T-helper 17 cell (primary cell): ENCODE measurements at places on chromosomes 6 and 20.

DNA sequence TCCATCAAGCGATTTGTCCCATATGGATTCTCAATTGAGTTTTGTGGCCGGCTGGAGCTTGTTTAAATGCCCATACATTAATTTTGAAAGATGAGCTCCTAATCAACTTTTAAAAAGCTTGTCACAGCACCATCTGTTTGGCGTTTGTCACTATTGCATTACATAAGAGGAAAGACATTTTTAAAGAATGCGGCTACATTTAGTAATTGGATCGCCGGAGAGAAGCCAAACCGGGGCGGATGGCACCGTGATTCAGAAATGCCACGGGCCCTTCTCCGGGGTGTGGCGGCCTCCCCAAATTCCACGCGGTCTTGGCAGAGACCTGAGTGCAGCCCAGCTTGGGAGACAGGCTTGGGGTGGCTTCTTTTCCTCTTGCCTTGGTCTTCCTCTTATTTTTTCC lies 67.7 kb upstream of the ZNFX1 start:
- DNase-seq, result no peak

GRCh38 chr20:11032611-11033010 lies 358.8 kb upstream of the JAG1 start:
- no peak for DNase-seq

DNA sequence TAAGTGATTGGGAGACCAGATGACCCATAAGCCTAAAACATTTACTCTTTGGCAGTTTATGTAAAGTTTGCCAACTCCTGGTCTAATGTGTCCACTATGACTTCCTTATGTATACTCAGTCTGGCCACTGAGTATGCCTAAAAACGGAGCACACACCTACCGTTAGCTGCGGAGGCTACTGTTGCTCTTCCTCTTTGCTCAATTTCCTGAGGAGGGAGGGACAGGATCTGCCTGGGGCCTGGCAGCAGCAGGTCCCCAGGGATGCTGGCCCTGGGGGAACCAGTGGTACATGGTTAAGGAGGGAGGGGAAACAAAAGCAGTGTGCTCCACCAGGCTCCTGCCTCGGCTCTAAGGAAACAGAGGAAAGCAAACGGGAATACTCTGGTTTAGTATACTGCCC lies 113.5 kb downstream of the CDYL start:
- no peak for DNase-seq

DNA sequence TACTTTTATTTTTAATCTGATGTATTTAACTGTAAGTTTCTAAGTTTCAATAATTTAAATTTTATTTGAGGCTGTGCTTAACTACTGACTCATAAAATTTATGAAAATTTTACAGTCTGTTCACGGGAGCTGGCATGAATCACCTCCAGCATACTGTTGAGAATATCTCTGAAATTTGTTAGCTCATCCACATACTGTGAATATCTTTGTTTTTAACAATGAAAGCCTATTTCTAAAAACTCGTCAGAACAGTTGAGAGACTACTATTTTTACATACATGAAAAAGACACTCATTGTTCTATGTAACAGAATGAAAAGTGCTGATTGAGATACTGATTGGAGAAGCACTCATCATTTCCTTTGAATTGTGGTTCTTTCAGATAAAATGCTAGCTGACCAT lies 749.3 kb downstream of the TENT5A start:
- no peak for DNase-seq

DNA sequence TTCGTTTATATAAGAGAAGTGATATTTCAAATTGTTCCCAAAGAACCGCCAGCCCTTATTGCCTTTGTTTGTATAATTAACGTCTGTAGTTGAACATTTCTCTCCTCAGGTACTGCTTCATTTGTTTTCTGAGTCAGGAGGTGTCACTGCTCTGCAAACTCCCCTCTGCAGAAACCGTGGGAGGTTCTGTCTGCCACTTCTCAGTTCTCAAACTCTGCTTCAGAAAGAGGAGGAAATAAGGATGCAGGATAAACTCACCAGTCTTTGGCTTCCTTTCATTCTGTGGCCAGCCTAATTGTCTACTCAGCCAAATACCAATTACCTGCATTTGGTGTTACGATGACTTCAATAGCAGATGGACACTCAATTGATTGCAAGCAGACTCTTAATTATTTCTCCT lies 149.8 kb downstream of the PAK5 start:
- no peak for DNase-seq

- no peak for DNase-seq
Observed at GRCh38 chr6:95690328-95690727, 113.0 kb downstream of the MANEA start.

DNA sequence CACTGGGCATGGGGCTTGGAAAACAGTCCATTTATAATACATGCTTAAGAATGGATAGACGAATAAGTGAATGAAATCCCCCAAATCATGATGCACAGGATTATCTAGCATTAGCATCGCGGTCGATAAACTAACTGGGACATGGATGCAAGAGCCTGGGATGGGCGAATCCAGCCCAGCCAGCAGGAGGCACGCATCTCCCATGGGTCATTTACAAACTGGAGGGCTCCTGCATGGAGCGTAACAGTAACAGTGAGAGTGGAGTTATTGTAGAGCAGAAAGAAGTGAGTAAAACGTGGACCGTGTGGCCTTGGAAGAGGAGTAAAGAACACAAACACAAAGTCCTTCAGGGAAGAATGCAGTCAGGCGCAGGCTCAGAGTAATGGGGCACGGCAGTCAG lies 136.5 kb downstream of the AGPAT4 start:
- DNase-seq, result no peak

DNA sequence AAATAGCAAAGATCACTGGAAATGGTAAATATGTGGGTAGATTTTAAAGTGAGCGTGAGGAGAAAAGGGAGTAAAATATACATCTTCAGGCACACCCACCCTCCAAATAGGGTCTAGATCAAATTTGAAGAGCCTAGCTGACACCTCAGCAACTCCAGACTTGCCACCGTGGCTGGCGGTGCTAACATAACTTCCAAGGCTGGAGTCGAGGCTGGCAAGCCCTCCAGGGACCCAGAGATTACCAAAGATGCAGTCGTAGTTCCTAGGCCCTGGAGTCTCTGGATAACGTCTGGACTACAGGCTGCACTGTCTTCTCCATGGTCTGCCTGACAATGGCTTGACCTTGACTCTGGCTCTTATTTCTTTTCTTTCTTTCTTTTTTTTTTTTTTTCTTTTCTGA lies 22.5 kb downstream of the TUBB2B start:
- no peak for DNase-seq

DNA sequence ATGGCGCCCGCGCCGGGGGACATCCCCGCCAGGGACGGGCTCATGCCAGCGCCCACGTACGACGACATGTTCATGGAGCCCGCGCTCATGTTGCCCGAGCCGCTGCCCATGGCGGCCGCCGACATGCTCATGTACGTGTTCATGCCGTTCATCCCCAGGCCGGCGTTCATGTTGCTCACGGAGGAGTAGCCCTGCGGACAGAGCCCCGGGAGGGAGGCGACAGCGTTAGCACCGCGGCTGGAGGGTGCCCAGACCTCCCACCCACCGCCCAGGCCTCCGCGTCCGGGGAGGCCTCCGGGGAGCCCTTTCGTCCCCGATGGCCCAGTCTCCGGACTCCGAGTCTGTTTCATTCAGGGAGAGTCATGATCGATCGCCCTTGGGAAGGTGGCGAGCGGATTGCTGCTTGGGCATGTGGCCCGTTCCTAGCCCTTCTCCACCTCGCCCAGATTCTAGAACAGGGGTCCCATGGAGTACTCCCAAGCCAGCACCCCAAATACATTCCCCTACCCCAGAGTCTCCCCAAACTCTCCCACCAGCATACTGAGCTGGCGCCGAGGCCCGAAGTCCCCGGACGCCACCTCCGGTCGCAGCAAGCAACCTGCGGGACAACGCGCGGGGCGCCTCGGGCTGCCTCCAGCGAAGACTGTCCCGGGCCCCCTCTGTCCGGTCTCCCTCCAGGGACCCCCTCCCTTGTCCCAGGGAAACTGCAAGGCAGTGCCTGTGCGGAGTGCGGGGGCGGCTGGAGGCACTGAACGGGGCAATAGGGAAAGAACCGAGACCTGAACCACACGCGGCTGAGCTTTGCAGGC lies 1.2 kb downstream of the FOXA2 start:
- DNase-seq, result no peak

DNA sequence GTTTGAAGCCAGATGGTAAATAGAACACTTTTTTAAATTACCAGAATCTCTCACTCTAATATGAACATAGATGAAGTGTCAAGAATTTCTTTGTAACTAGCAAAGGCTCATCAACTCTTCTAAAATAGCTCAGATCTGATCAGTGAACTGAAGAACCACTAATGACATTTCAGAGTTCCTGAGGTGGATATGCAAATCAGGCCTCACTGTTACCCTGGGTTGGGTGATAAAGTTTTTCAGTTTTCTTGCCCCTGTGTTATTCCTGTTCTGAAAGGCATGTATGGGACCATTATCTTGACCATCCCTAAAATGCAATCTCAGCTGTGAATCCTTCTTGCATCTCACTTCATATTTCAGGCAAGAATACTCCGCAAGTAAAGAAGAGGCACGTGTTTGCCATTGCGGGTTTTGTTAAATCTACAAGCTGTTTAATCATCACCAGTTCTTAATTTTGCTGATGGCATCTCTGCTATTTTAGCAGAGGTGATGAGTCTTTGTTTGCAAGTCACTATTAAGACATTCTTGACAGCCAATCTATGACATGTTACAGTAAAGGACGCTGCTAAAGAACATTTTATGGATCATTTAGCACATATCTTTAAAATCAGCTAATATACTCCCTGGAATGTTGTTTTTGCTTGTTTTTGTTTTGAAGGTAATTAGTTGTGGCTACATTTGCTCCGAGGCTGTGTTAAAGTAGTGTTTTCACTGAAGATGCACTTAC lies 47.9 kb downstream of the KHDC1L start:
- DNase-seq, result no peak

DNA sequence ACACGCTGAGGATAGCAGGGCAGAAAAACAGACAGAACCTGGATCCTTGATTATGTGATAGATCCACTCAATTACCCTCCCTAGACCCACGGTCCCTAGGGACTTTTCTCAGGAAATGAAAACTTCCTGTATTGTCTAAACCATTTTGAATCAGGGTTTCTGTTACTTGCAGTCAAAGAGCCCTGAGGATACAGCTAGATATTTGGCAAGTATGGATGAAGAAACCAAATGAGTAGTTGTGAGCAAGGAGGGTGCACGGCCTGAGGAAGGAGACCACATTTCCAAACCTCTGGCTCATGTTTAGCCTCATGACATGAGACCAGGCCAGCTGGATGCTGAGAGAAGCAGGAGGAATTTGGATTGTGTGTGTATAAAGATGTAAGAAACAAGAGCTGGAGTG lies 91.6 kb downstream of the MRPL14 start:
- DNase-seq, result no peak

DNA sequence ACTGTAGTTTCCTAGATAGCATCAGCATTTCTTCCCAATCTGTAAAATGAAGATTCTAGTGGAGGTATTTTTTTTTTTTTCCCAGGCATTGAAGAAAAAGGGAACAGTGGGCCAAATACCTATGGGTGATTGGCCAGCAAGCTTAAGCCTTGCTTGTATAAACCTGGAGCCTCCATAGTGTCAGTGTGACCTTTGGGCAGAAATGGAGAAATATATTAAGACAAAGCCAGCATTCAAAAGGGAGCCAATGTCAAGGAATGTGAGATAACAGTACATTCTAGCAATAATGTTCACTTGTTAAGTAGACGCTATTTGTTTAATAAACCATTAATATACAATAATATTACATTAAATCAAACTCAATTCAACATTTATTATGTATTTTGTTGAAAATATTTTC lies 275.4 kb downstream of the FOXA2 start:
- DNase-seq, result no peak

- no peak for DNase-seq
Observed at GRCh38 chr6:160039441-160039840, 70.6 kb downstream of the IGF2R start.

DNA sequence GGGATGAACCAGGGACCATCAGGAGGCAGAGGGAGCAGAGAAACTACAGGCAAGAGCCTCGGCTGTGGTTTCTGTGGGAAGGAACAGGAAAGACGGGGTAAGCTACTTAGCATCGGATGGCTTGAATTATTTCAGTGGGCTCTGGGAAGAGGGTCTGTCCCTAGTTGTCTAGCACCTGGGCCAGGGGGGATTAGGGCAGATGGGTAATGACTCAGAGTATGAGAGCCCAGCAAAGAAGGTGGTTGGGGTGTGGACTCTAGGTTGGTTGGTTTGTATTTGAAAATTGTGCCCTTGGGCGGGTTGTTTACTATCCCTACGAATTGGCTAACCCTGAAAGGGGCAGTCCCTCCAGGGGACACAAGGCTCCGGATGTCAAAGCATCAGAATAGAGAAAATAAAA lies 148.5 kb upstream of the TAB2 start:
- no peak for DNase-seq

GRCh38 chr20:13245250-13245723 lies 24.2 kb downstream of the ISM1 start:
- no peak for DNase-seq
